Activated CD4-positive, CD25-positive, alpha-beta regulatory T cell treated with anti-CD3 and anti-CD28 coated beads, Interleukin-2, amount 50 U/mL, for 16 hours (primary cell): ENCODE measurements at places on chromosomes 7 and 10.

DNA sequence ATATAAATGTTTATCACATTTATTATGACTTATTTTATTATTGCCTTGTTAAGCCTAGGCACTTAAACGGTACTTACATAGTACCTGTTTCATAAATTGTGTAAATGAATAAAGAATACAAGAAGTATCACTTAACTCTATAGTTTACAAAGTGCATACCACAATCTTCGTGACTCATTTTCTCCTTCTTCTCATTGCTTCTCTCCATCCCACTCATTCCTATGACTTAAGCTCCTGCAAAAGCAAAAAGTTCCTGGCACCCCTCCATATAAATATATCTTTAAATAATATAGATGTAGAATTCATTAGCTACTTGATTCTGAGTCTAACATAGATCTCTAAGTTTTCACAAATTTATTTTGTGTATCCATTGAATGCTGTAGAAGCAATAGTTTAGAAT is 1382.0 kb upstream of the CELF2 start:
- no peak for DNase-seq

DNA sequence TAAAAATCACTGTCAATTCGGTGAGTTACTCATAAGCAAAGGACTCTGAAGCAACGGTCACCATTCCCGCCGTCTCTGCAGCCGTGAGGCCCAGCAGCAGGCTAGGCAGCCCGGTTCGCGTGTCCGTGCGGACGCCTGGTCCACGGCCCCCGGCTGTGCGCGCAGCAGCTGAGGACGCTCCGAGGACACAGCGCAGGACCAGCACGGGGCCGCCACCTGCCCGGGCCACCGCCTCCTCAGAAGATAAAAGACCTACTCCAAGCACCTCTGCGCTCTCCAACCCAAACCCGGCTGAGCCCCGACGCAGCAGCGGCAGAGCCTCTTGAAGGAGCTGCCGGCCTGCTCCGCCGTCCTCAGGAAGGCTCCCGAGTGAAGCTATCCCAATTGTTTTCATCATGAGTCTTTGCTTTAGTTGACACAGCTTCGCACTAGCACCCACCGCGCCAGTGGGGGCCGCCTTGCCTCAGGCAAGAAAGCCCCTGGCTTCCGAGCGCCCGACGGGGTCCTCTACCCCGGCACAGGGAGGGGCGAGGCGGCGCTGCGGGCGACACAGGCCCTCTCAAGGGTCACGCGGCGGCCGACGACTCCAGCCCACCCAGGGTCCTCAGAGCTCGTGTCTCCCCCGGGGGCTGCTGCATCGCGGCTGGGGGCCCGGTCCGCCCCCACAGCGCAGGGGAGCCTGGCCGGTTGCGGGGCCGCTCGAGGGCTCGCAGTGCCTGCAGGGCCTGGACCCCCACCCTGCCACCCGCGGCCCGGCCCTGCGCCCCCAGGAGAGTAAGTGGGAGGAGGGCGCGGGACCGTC is 16.9 kb upstream of the GPR146 start:
- no peak for DNase-seq

- DNase-seq: no peak
Observed at GRCh38 chr7:37495574-37496184, 47.0 kb upstream of the ELMO1 start.

DNA sequence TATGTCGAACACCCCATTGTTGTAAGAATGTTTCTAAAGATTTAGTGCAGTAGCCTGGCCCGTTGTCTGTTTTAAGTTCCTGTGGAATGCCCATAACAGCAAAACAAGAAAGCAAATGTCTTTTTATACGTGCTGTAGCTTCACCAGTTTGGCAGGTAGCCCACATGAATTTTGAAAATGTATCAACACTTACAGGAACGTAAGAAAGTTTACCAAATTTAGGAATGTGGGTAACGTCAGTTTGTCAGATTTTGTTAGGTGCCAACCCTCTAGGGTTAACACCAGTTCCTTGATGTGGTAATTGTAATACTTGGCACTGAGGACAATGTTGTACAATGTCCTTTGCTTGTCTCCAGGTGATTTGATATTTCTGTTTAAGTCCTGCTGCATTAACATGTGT is 3.2 kb upstream of the GIMAP4 start:
- DNase-seq: no peak

DNA sequence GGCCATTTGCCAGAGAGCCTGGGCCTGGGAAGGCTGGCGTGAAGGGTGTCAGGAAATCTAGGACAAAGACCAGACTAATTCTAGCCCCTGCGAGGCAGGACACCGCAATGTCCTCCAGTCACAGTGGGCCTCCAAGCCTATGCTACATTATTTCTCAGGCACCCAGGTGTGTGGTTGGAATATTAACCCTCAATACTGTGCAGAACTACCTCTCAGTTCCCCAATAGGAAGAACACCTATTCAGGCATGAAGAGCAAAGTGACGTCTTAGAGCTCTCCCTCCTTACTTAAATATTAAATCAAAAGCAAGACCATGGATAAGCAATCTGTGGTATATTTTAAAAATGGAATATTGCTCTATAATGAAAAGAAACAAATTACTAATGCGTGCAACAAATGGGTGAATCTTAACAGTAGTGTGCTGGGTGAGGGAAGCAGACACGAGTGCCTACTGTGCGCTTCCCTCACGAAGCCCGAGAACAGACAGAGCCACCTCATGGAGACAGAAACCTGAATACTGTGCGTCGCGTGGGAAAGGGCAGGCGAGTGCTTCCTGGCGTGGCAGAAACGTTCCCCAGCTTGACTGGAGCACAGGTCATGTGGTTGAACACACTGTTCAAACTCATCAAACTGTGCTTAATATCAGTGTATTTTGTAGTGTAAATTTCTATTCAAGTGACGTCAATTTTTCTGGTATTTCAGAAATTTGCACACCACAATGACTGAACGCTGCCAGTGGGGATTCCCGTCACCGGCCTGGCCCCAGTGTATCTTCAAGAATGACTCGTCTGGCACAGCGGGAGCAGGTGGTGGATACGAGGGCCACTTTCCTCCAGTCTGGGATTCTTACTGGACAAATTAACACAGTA is 15.5 kb upstream of the PTPRN2 start:
- no peak for DNase-seq

GRCh38 chr7:138243836-138244235 is 167.6 kb downstream of the AKR1D1 start:
- no peak for DNase-seq

GRCh38 chr7:139382439-139382838 is 22.7 kb downstream of the LUC7L2 start:
- DNase-seq: no peak
